ENCODE measurements at places on chromosomes 2 and 18. TPM values are rescaled to one million over a fixed set of nuclear protein-coding genes. Genes with fewer than 3 reads are reported as not detected.

The KLHL14 gene
- total RNA-seq = 1.3 TPM

The TTC39C gene
- total RNA-seq = 78.6 TPM

The MERTK gene
- 6.1 TPM for total RNA-seq

The PRKAG3 gene
- total RNA-seq = not detected

The VPS54 gene
- total RNA-seq = 14.3 TPM

The BMP10 gene
- not detected for total RNA-seq

The SERPINB12 gene
- total RNA-seq = not detected

The ARHGAP28 gene
- total RNA-seq = 15.4 TPM

The SULT1C4 gene
- 2.1 TPM for total RNA-seq

The TMEFF2 gene
- total RNA-seq = 1.5 TPM

The FSHR gene
- total RNA-seq = not detected

The SCYGR4 gene
- not detected for total RNA-seq

The APCDD1 gene
- total RNA-seq = 3.0 TPM

The PDCD1 gene
- 0.48 TPM for total RNA-seq

DNA sequence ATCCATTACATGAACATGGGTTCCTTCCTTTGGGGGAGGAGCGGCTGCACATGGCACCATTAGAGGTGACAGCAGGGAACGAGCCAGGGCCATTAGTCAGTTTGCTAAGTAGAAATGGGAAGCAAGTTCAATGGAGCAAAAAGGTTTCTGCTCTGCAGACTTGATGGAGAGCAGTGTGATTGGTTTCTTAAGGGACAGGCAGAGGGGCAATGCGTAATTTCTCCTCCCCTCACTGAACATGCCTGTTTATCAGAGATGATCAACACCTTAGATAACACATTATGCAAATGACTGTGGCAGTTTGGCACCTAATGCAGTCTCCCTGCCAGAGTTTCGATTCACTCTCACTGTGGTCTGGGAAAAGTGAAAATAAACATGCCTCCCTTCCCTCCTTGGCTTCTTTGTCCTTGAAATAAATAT, 414.5 kb downstream of the STK39 start:
- no peak for DNase-seq

- no peak for DNase-seq
Observed at GRCh38 chr2:150282357-150282756, 205.1 kb downstream of the RND3 start.

DNA sequence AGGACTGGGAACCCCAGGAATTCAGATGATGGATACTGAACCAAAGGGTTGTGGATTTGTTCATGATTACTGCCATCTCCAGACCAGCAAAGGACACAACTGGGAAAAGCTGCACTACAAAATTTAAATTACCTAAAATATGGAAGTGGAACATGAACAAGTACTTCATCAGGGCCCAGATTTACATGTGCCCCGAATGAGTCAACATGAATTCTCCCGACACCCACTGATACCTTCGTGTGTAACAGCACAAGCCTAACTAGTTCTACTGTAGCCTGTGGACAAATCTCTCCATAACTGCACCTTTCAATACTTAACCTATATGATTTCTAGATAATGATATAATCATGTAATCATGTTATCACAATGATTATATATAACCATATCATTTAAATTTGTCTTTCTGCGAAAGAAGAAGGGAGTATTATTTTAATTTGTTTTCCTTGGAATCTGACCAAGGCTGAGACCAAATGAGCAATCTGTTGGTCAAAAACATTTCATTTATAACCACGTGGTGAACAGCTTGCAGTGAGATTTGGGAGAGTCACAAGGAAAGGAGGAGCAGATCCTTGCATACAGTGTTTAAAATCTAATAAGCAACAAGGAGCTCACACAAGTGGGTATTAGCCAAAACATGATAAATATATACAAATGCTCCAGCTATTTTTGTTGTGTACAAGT, 70.5 kb downstream of the CACNB4 start:
- no peak for DNase-seq

- no peak for DNase-seq
Observed at GRCh38 chr18:22293417-22293816, 124.0 kb downstream of the GATA6 start.

GRCh38 chr2:10700078-10700803, 10.5 kb upstream of the NOL10 start:
- DNase-seq = no peak

GRCh38 chr18:36490897-36491296, 193.4 kb downstream of the FHOD3 start:
- no peak for DNase-seq

GRCh38 chr2:60819155-60819862, 62.1 kb upstream of the REL start:
- DNase-seq = no peak

- DNase-seq = no peak
Observed at GRCh38 chr18:55685638-55686037, 97.6 kb upstream of the TCF4 start.

DNA sequence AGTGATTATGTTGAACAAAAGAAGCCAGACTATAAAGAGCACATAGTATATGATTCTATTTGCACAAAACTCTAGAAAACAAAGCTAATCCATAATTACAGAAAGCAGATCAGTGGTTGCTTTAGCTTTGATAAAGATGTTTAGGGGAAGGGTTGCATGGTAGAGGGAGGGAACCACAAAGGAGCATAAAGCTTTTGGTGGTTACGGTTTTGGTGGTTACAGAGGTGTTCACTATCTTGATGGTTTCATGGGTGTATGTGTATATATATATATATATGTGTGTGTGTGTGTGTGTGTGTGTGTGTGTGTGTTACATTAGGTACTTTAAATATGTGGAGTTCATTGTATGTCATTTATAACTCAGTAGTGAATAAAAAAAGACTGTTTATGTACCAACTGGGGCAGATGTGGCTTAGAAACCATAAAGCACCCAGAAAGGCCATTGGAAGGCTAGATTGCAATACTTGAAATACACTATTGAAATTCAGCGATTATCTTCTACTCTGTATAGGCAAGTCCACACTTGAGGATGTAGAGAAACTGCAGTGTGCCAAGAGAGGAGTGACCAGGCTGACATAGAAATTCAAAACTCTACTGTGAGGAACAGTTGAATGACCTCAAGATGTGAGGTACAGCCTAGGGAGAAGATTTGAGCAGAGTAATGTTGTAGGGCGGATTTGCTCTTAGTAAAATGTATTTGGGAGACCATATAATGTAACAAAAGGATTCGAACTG, 60.6 kb downstream of the CAB39 start:
- no peak for DNase-seq

DNA sequence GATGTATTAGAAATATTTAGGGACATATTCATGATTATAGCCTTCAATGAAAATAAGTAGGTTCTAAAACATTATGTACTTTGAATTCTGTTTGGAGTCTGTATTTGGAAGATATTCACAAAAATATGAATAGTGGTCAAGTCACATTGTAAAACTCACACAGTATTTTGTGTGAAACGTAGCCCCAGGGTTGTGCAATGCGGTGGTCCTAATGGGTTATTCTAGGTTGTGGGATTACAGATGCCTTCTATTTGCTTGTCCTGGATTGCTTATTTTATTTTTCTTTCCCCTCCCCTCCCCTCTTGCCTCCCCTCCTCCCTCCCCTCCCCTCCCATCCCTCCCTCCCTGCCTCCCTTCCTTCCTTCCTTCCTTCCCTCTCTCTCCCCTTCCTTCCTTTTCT, 93.7 kb upstream of the THUMPD2 start:
- no peak for DNase-seq

GRCh38 chr2:31003749-31004148, 134.5 kb downstream of the GALNT14 start:
- no peak for DNase-seq

GRCh38 chr18:65146482-65147021, 604.3 kb upstream of the CDH7 start:
- DNase-seq = no peak

- DNase-seq = no peak
Observed at GRCh38 chr2:43486603-43487002, 109.2 kb downstream of the THADA start.

DNA sequence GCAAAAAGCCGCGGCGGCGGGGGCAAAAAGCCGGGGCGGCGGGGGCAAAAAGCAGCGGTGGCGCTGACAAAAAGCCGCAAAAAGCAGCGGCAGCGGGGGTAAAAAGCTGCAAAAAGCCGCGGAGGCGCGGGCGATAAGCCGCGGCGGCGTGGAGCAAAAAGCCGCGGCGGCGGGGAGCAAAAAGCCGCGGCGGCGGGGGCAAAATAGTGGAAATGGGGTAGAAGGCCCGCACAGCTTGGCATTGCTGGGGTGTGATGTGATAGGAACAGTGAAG, 450.1 kb downstream of the ANKRD30B start:
- no peak for DNase-seq

GRCh38 chr2:216081012-216081411, 597 bp downstream of the PECR start:
- DNase-seq = no peak
